RPMI8226 (cell line): ENCODE measurements at places on chromosomes 1 and 21.
A peak's percentile ranks its signal among the peaks of the same experiment; 100 is the strongest.

DNA sequence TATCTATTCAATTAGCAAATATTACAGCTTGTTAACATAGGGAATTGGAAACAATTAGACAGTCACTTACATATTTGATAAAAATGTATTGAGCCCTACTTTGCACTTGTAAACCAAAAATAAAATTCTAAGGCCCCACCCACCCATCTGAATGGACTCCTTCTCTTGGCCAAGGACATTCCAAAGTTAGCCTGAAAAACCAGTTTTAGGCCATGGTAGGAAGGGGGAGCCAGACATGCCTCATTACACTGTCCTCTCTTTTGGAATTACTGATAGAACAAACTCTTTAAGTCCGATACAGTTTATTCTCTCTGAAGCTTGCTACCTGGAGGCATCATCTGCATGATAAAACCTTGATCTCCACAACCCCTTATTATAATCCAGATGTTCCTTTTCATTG is 28.0 kb upstream of the TSPAN2 start:
- no peak for DNase-seq

DNA sequence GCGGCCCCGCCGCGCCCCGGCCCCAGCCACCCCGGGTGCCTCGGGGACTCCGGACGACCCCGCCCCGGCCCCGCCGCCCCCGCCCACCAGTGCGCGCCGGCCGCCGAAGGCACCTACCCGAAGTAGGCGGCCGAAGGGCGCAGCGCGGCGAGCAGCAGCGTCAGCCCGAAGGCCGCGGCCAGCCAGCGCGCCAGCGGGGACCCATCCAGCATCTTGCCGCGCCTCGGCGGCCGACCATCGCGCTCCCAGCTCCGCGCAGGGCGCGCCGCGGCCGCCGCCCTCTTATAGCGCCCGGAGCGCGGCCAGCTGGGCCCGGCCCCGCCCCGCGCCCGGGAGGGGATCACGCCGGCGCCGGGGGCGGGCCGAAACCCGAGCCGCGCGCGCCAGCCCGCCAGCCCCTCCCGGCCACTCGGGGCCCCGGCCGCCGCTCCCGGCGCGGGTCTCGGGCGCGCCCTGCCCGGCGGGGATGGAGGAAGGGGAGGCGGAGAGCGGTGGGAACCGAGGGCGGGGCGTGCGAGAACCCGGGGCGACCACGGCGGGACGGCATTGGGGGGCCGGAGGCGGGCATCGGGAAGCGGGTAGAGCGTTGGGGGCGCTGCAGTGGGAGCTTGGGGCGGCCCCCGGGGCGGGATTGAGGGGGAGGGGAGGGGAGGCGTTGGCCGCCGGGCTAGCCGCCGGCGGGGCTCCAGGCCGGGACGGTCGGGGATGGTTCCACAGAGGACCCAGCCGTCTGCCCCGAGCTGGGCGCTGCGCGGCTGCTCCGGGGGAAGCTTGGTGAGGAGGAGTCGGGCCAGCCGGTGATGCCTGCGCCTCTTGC is at the start of gene WNT9A:
WNT9A (minus strand) TSS at position 257 of the 817 bp plus-strand sequence; CDS start at position 212, 45 bp downstream.
- peak; percentile 83 for DNase-seq

DNA sequence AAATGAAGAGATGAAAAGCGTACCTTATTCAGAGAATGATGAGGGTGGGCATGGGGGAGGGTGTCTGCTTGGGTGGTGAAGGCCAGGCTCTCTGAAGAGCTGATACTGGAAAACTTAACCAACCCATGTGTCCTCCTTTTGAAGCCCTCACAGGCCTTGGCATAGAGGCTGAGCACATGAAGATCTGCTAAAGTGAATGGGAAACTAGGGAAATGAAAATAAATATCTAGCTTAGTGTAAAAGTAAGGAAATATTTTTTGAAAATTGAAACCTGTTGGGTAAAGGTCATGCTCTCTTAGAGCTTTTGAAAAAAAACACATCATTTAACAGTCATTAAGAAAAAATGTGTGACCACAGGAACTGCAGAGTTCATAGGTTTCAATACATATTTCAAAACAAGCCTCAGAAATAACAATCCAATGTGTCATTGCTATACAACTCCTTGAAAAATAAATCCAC is 40.5 kb upstream of the RALGPS2 start:
- DNase-seq: no peak

GRCh38 chr1:171279678-171280077 is 31.4 kb downstream of the FMO1 start:
- no peak for DNase-seq

DNA sequence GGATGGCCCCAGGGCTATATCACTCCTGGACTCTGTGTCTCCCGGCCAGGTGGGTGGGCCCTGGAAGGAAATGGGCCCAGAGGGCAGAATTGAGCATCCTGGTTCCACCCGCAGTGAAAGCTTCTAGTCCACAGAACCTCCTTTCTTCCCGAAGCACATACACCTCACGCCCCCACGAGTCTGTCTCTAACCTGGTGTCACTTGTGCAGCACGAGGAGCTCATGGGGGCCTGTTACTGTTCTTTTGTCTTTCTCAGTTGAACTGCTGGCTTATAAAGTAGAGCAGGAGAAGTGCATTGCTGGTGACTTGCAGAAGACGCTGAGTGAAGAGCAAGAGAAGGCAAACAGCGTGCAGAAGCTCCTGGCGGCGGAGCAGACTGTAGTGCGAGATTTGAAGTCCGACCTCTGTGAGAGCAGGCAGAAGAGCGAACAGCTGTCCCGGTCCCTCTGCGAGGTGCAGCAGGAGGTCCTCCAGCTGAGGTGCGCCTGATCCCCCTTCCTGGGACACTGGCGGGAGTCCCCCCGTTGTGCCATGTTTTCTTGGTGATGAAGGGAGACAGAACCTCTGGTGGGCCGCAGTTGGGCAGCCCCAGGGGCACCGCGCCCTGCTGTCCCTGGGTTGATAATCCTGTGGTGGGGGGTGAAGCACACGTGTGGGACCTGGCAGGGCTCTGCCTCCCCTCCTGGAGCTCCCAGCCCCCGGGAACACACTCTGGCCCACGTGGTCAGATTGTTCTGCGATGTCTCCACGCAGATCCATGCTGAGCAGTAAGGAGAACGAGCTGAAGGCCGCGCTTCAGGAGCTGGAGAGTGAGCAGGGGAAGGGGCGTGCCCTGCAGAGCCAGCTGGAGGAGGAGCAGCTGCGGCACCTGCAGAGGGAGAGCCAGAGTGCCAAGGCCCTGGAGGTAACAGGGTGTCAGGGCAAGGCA is 28.7 kb upstream of the DIP2A start:
- no peak for DNase-seq

GRCh38 chr1:47834326-47834725 is 162.9 kb downstream of the TRABD2B start:
- DNase-seq: no peak

DNA sequence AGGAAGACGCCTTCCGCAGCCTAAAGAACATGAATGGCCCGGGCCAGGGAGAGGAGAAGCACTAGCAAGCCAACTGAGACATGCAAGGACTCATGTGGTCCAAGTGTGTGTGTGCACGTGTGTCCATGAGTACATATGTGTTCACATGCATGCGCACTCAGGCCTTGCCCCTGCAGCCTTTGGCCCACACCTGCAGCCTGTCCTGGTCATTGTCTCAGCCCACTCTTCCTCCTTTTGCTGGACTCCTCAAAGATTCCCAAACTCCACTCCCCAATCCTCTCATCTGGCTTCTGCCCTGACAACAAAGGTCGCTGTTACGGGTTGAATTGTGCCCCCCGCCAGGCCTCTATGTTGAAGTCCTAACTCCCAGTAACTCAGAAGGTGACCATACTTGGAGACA is 21.9 kb downstream of the CDCA8 start:
- no peak for DNase-seq

- DNase-seq: peak; percentile 30
These were observed 301.3 kb downstream of the NPHP4 start for GRCh38 chr1:5690898-5691297.

GRCh38 chr1:93979718-93980319 is 70.6 kb upstream of the GCLM start:
- no peak for DNase-seq

DNA sequence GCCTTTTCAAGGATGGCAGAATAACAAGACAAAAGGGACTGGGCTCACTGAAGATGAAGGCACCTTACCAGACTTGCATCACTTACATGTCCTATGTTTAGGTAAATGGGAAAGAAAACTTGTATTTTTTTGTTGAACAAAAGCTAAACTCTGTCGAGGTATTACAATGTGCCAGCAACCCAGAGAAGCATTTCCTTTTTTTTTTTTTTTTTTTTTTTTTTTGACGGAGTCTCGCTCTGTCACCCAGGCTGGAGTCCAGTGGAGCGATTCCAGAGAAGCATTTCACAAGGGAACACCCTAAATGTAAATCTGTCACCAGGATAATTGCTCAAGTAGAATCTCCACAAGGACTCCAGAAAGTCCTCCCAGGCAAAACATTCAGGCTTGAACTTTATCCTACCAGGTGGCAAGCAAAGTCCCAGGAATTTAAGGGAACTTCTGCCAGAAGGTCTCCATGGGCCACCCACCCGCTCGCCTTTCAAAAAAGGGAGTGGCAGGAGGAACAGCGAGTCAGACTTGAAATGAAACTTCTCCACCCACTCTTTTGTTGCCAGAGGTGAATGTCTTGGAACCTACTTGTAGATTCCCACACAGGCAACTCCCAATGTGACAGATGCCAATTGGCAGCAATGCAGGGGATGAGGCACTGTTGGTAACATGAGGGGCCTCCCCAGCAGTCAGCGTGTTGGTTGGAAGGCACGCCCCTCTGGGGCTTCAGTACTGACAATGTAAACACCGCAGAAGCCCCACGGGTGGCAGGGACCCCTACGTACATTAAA is 125.0 kb downstream of the TIAM1 start:
- DNase-seq: no peak

- no peak for DNase-seq
These were observed 187.8 kb downstream of the EIF4G3 start for GRCh38 chr1:20988943-20989342.

DNA sequence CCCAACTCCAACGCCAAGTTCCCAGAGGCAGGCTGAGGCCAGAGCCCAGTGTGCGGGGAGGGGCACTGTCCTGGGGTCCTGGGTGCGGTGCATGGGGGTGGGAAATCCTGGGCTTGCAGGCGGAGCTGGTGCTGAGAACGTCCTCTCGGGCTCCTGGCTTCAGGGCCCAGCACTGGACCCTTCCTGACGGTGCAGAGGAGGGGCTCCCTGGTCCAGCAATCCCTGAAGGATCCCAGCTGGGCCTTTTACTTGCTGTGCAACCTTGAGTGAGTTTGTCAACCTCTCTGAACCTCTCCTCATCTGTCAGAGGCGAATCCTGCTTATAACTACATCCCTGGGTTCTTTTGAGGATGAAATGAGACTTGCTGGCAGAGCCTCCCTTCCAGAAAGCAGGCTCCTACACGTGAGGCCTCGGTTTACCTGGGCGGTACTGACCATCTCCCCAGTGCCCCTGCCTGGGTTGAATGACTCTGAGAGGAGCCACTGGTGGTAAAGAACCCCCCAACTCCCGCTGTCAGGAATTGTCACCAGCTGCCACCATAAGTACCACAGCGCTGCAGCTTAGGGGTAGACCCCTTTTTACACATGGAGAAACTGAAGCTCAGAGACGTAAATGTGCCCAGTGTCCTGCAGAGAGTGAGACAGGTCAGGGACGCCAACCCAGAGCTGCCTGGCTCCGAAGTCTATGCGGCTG is 77.3 kb downstream of the DHRS3 start:
- DNase-seq: no peak

DNA sequence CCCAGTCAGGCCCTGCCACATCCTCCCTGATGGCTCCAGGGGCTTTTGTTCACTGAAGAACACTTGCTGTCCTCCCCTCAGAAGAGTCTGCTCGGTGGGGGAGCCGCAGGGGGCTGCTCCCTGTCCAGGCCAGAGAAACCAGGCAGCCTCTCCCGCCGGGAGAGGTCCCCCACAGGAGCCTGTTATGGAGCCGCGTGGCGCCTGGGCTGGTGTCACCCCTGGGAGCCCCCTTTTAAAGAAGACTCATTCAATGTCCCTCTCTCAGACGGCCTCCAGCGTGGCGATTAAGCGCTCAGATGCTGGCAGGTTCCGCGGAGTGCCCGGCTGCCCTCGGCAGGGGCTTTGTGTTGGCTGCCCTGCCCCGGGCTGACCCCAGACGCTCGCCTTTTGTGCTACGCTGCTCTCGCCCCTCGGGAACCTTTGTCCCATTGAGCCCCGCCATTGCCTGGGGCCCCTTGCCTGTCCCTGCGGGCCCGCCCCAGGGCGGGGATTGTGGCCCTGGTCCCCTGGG is 43.1 kb downstream of the SKI start:
- no peak for DNase-seq
